ENCODE measurements at places on chromosomes 3 and 15.

GRCh38 chr3:149648525-149648924 is 9.3 kb downstream of the WWTR1 start:
- DNase-seq, result no peak

- DNase-seq, result no peak
Measured at GRCh38 chr3:12237076-12237475, 51.8 kb upstream of the PPARG start.

- DNase-seq, result no peak
Measured at GRCh38 chr15:101391981-101392640, 97.1 kb upstream of the SNRPA1 start.

- DNase-seq, result no peak
Measured at GRCh38 chr3:49498648-49499047, 28.6 kb downstream of the DAG1 start.

DNA sequence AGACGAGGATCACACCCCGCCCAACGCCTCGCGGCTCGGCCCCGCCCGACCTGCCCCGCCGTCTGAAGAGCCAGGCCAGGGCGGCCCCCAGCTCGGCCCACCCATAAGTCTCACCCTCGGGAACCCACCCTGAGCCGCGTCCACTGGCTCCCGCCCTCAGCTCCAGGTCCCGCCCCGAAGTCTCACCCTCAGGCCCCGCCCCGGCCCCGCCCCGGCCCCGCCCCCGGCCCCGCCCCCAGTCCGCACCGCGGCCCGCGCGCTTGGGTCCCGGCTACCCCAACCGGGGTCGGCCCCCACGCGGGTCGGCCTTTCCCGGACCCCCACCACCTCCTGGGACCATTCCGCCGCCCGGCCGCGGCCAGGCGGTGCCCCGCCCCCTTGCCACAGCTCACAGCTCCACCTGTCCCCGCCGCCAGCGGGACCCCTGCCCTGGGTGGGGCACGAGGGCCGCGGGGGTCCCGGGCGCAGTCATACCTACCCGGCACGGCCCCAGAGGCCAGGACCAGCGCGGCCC is 489 bp downstream of the CSPG5 start:
- DNase-seq, result peak; percentile 87

GRCh38 chr3:182818296-182818978 is 25.1 kb downstream of the ATP11B start:
- no peak for DNase-seq

DNA sequence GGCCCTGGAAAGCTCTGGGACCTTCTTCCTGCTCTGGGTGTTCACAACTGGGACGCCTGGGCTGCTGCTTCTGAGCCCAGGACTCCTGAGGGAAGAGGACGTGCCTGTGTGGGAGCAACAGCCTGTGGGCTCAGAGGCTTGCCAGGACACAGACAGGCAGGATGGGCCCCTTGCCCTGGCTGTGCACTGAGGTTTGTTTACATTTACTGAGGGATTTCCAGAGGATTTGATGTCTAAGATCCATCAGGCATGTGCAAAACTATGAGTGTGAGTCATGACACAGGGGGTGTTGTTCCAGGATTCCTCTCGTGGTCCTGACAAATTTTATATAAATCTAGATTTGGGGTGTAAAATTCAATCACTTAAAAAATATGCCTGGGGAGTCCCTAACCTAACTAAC is 10.6 kb downstream of the CCR9 start:
- no peak for DNase-seq

- no peak for DNase-seq
Measured at GRCh38 chr3:27094721-27095120, 274.5 kb downstream of the NEK10 start.

DNA sequence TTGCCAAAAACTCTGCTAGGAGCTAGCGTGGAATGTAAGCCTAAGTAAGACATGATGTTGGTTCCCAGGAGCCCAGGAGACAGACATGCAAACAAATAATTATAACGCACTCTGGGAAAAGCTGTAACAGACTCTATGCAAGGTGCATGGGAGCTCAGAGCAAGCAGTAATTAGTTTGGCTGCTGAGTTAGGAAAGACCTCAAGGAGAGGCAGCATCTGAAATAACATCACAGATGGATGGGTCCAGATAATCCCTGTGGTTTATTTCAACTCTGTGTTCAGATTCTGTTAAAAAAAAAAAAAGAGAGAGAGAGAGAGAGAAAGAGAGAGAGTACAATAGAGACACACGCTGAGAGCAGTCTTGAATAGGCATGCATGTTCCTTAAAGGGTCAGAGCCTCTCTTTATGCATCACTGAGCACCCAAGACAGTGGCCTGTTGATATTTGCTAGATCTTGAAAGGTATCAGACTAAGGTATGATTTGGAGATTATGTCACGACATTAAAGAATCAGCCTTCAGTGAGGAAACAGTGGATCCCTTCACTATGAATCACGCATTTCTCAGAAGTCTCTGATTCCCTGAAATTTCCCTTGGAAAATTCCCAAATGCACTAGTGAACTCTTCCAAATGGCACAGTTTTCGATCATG is 124.4 kb upstream of the LIPC start:
- DNase-seq, result no peak

DNA sequence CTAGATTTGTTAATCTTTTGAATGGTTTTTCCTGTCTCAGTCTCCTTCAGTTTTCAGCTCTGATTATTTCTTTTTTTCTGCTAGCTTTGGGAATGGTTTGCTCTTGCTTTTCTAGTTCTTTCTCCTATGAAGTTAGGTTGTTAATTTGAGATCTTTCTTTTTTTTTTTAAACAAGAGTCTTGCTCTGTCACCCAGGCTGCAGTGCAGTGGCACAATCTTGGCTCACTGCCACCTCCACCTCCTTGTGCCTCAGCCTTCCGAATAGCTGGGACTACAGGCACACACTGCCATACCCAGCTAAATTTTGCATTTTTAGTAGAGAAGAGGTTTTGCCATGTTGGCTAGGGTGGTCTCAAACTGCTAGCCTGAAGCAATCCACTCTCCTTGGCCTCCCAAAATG is 56.7 kb downstream of the UQCC5 start:
- no peak for DNase-seq

Data from HEK293T (cell line).